Smooth muscle cell of the brain vasculature (primary cell): ENCODE measurements at places on chromosomes 13 and 19.

GRCh38 chr19:44608391-44608821 is 5.0 kb upstream of the IGSF23 start:
- DNase-seq: no peak

GRCh38 chr19:32808236-32808635 is 61.3 kb downstream of the SLC7A9 start:
- no peak for DNase-seq

DNA sequence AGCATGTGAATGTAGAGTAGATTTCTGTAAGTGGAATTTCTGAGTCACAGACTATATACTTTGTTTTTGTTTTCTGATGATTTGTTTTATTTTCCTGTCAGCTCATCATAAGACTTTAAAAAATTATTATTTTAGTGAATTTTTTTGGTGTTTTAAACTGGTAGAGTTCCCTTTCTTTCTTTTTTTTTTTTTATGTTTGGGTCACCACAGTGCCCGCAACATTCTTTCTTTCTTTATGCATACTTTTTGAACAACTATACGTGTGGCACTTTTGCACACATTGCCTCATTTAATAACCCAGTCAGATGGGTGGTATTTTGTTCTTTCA is 46.0 kb downstream of the WDFY2 start:
- DNase-seq: no peak

DNA sequence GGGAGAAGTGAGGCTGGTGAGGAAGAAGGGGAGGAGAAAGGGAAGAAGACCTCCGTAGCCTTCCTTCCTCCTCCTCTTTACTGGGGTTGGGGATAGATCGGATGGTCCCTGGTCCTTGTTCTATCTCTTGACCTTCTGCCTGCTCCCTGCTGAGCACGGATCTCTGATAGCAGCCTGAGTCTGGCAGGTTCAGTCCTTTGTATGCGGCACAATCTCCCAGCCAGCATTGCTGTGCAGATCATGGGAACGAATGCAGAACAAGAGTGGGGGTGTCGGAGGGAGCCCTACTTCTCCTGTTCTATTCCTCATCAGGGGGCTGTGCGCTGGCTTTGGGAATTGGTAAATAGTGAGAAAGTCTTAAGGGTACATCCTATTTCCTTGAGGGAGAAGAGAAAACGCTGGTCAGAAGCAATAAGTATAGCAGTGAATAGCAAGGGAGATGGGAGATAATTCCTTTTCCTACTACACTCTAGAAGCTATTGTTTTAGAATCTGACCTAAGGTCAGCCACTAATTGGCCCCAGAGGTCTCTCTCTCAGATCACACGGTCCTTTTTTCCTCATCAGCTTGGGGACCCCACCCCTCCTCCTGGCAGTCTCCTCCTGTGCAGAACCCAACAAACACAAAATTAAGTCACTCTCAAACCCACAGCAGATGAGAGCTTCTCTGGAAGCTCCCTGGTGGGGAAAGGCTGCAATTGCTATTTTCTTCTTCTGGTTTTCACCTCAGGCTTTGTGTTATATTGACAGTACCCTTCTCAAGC is 41.0 kb downstream of the KL start:
- DNase-seq: no peak

DNA sequence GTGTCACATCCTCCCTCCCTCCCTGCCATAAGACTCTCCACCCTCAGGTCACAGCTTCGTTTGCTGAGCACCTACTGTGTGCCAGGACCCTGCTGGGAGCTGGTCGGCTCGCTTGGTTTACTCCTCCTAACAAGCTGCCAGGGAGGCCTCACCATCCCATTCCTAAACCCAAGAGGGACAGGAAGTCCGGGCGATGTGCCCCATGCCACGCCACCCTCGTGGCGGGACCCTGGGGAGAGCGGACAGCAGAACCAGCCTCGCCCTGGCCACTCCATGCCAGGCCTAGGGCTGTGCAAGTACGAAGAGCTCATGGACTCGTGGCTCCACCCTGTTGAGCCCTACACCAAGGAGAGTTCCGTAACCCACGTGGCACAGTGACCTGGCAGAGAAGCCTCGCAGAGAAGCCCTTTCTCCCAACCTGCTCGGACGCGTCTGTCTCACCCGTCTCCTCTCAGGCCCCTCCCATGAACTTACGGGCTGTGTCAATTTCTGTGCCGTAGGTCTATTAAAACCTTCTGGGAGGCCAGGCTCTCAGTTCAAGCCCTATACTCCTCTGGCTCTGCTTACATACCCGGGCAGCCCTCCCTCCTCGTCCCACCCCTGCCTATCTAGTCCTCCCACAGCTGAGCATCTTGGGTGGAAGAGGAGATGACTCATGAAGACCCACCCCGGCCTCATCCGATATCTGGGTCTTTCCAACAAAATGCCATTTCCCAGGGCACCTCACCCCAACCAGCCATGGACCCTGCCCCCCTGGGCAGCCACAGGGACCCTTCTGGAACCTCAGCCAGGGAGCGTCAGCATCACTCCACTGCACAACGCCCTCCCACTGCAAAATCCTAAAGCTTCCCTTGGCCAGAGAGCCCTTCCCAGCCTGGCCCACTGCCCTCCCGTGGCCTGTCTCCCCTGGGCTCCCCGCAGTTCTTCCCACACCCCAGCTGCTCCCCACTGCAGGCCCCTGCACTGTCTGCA is 2.6 kb downstream of the UBXN6 start:
- DNase-seq: no peak

- DNase-seq: no peak
These were observed 10.4 kb downstream of the BORCS8 start for GRCh38 chr19:19181488-19181998.

GRCh38 chr13:34338102-34338501 is 520.2 kb downstream of the RFC3 start:
- no peak for DNase-seq

GRCh38 chr19:20171285-20171684 is 4.3 kb downstream of the ZNF486 start:
- DNase-seq: no peak

DNA sequence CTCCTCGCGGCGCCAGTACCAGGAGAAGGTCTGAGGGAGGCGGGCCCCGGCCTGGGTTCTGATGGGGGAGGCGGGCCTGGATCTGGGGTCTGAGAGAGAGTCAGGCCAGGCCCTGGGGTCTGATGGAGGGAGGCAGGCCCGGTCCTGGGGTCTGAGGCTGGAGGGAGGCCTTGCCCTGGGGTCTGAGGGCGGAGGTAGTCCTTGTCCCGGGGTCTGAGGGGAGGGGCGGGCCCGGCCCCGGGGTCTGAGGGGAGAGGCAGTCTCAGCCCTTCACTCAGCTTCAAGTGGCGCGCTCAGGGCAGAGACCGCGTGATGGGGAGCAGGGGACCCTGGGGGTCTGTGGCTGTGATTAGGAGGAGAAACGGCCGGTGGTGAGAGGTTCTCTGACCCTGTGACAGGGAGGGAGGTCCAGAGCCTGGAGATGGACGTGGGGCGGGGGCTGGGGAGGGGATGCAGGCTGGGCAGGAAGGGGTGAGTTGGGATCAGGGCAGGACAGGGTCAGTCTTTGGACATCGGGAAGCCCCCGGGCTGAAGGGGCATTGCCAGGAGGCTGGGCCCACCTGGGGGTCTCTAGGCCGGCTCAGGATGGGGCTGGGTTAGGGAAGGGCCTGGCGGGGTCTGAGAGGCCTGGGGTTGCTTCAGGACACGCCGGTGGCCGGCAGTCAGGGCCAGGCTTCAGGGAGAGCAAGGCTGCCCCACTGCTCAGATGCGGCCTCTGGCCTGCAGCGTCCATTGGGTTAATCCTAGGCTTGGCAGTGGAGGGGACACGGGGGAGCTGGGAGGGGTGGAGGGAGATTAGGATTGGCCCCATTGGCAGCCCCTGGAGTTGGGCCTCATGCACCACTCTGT is 18.7 kb downstream of the HCN2 start:
- no peak for DNase-seq

GRCh38 chr13:110116072-110116487 is 190.9 kb downstream of the COL4A1 start:
- DNase-seq: no peak
